CD4-positive, alpha-beta T cell treated with Interleukin-1 beta for 1 hour (primary cell): ENCODE measurements at places on chromosomes 1 and 21.

- no peak for DNase-seq
These were observed 27.9 kb downstream of the CACNA1S start for GRCh38 chr1:201084295-201084694.

GRCh38 chr1:110035236-110035752, 870 bp downstream of the STRIP1 start:
- DNase-seq, result no peak

- no peak for DNase-seq
These were observed 62.1 kb upstream of the S1PR1 start for GRCh38 chr1:101174722-101175121.

DNA sequence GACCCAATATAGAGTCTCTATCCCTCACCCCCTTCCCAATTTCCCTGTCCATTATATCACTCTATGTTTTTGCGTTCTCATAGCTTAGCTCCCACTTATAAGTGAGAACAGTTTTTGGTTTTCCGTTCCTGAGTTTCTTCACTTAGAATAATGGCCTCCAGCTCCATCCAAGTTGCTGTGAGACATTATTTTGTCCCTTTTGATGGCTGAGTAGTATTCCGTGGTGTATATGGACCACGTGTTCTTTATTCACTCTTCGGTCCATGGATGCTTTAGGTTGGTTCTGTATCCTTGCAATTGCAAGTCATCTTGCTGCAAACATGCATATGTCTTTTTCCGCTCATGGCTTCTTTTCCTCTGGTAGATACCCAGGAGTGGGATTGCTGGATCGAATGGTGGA, 54.3 kb downstream of the AGPAT3 start:
- no peak for DNase-seq

- no peak for DNase-seq
These were observed 2.1 kb upstream of the TNFRSF14 start for GRCh38 chr1:2553871-2554620.
